T-helper 1 cell (primary cell): ENCODE measurements at places on chromosomes 12 and 14.

- DNase-seq: no peak
Measured at GRCh38 chr12:74043343-74043742, 494.3 kb upstream of the ATXN7L3B start.

GRCh38 chr12:79534029-79534867, 156.5 kb downstream of the PAWR start:
- DNase-seq: no peak

DNA sequence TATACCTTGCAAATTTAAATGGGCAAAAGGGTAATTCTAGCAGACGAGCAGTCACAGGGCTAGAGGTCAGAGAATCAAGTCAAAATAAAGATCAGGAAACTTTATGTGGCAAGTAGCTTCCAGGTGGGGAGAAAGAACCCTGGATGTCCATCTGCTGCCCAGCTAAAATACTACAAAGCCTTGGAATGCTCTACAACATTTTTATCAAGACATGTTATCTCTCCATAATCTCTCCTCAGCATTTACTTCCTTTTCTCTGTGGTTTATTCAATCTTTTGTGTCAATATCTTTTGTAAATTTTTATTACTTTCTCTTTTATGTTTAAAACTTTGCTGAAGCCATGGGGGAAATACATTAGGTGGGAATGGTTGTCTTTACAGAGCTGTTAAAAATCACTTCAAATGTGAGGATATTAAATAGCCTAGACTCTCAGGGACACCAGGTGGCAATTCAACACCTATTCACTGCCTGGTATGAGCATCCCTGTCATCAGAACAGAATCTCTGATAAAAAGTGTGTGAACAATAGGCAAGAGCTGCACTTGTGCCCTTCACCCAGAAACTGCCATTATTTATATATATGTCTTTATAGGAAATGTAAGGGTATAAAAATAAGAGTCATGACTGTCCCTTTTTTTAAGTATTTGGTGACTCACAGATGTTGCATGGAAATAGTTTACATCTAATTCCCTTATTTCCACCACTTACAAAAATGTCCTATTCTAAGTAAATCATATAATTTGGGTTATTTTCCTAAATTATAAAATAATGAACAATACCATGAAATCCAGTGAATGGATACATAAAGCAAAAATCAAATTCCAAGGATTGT, 152.9 kb downstream of the EPS8 start:
- DNase-seq: no peak

GRCh38 chr14:20623798-20624197, 17.7 kb downstream of the OR6S1 start:
- DNase-seq: no peak
